T-helper 1 cell treated with Interleukin-12 subunit alpha and Interleukin-12 subunit beta and Interleukin-4 antibody, amounts not matched to agents 30 ng/mL and 1 ng/mL, for 36 hours (primary cell): ENCODE measurements at places on chromosomes 7 and 10. TPM values are rescaled to one million over a fixed set of nuclear protein-coding genes. Genes with fewer than 3 reads are reported as not detected.

OR2A12 gene
- total RNA-seq, result not detected in 2 replicates

MUC12 gene
- total RNA-seq, result not detected in 2 replicates

CALHM1 gene
- 0.17 and 0.25 TPM in 2 replicates for total RNA-seq

HOXA5 gene
- not detected in 2 replicates for total RNA-seq

CAV2 gene
- total RNA-seq, result not detected in 2 replicates

OPALIN gene
- not detected in 2 replicates for total RNA-seq

DYNC1I1 gene
- total RNA-seq, result not detected in 2 replicates

C10orf105 gene
- 0.29 and 0.42 TPM in 2 replicates for total RNA-seq

NUTM2D gene
- total RNA-seq, result 2.4 and 3.2 TPM in 2 replicates

GPRIN2 gene
- not detected in 2 replicates for total RNA-seq

VIM gene
- 1,350 and 1,378 TPM in 2 replicates for total RNA-seq

TMEM248 gene
- total RNA-seq, result 97.4 and 101 TPM in 2 replicates

FOXP2 gene
- not detected in 2 replicates for total RNA-seq

HPS1 gene
- total RNA-seq, result 82.4 and 89.8 TPM in 2 replicates

TMEM178B gene
- 4.4 and 6.5 TPM in 2 replicates for total RNA-seq
